ENCODE measurements at places on chromosomes 6 and 20.

DNA sequence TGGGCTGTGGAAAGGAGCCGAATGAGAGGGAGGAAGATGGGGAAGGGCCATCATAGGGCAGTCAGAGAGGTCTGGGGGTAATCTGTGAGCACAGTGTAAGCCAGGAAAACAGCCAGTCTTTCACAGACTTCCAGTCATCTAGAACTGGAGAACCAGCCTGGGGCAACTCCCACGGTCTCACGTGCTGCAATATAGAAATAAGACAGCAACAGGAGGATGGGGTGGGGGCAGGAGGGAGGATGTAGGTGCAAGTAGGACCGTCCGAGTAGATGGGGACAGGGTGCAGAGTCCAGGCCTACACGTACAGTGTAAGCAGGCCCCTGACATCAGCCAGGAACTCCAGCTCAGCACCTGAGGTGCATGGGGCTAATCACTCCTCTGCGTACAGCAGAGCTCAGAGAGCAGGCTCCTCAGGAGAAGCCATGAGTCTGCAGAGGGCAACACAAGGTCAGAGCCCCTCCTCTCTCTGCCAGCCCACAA lies 58.2 kb upstream of the TNFAIP3 start:
- DNase-seq, result no peak

DNA sequence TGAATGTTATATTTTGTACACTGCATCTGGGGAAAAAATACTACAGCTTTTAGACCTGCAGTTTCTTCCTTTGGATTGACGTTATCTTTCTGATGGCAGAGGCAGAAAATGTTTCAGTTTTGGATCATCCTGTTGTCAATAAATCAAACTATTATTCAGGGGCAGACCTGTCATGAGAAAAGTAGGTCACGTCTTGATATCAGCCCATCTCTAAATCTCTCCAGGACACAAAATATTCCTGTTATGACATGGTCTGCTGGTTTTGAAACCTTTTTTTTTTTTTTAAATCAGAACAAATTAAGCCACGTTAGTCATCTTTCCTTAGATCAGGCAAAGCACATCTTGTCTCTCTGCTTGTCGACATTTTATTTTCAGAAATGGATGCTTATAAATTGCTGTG lies 24.0 kb downstream of the IL20RA start:
- DNase-seq, result no peak

DNA sequence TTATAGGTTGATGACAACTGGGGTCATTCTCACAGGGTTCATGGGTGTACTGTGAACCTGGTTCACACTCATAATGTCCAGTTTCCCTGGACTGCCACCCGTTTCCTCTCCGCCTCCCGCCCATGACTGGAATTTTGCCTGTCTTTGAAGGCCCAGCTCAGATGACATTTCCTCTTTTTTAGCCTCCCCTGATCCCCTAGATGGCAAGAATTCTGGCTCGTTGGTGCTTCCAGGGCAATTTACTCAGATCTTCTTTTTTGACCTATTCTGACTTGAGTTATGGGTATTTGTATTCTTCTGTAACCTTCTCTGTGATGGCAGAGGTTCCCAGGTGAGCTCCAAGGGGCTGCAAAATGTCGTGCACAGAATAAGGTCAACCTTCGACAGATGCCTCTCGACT lies 5.7 kb upstream of the CITED2 start:
- DNase-seq, result no peak

GRCh38 chr6:41642090-41642959 lies 4.1 kb downstream of the MDFI start:
- no peak for DNase-seq

DNA sequence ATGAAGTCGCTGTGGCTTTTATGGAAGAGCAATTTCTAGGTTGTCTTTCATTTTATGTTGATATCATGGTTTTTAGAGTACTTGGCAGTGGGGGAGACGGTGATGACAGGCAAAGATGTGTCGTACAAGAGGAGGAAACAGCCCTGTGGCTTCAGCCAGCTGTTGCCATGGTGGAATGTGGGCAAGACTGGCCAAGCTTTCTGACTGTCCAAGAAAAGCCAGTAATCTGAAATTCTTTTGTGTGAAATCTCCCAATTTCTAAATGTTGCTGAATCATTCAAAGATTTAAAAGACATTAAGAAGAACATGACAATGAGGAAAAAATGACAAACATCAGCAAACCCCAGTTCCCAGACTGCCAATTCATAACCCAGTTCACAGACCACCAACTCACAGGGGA lies 23.1 kb downstream of the PFDN4 start:
- DNase-seq, result no peak

- DNase-seq, result no peak
Observed at GRCh38 chr6:164826831-164827468, 482.5 kb downstream of the C6orf118 start.

DNA sequence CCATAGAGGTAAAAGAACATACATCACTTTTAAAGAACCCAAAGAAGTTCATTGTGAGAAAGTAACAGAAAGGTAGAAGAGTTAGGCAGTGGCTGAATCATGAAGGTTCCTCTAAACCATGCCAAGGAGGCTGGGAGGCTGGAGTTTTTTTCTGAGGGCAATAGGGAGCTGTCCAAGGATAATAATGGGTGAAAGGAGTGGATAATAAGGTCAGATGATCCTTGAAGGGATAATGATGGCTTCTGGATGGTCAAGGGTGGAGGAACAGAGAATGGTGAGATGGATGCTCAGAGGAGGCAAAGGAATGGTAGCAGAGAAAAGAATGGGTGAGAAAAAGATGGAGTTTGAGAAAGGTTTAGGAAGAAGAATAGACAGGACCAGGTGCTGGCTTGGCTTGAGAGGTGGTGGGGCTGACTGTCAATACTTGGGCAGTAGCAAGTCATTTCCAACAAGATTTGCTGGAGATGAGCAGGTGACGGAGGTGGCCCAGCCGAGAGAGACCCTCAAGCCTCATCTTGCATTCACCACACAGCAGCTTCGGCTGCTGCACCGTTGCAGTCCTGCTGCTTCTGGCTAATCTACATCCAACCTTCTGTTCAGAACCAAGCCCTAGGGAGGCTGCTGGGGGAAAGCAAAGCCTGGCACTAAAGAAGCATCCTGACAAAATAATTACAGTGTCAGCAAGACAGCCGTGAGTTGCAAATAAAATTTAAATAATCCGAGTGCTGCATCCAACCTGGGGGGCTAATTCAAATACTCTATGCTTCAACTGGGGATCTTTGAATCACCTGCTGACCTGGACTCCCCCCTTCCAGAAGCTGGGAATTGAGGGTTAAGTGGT lies 131.2 kb upstream of the KCNG1 start:
- DNase-seq, result no peak

DNA sequence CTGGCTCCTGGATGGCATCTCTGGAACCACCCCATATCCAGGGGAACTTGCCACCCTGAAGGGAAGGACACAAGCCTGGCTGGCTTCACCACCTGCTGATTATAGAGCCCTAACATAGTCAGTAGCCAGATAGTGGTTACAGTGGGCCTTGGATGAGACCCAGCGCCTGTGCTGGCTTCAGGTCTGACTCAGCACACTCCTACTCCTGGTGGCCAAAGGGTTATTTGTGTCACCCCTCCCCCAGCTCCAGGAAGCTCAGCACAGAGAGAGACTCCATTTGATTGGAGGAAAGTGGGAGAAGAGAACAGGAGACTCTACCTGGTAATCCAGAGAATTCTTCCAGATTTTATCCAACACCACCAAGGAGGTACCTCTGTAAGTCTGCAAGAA lies 12.8 kb downstream of the SNX14 start:
- DNase-seq, result no peak

- DNase-seq, result no peak
Observed at GRCh38 chr6:48184648-48185047, 73.7 kb upstream of the PTCHD4 start.

Data from stimulated activated CD8-positive, alpha-beta memory T cell treated with anti-CD3 and anti-CD28 coated beads, Interleukin-15, amount 100 ng/mL, for 1 hour (primary cell).